Choroid plexus epithelial cell (primary cell): ENCODE measurements at places on chromosomes 3 and 15.

GRCh38 chr3:69052472-69052898, 352 bp upstream of the TMF1 start:
- DNase-seq, result no peak

DNA sequence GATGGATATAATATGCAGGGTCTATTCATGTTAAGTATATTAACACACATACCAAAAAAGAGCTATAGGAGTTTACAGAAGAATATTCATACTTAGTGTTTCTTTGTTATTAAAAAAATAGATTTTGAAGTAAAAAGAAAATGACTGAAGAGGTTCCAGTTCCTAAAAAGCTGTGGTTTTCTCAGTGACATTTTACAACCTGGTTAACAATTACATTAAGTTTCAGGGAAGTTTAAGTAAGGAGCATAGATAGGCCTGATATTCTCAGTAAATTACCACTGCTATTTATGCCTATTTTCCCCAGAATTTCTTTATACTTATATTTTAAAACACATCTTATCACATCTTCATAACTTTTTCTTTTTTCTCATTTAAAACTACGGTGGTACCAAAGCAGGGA, 43.6 kb upstream of the SPTSSB start:
- no peak for DNase-seq

GRCh38 chr3:129263161-129263910, 13.9 kb downstream of the COPG1 start:
- no peak for DNase-seq

DNA sequence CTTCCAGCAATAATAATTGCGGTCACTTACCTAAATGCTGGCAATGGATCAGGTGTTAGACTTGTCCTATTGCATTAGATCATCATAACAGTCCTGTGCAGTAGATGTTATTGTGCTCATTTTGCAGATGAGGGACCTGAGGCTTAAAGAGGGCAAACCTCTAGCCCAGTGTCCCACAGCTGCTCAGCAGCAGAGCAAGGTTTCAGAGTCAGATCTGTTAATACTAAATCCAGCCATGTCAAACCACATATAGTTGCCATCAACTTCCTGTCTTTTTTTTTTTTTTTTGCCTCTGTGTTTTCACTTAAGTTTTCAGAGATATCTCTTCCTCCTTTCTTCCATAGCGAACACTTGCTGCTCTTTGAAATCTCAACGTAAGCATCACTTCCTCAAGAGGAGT, 12.1 kb downstream of the FEZF2 start:
- no peak for DNase-seq

DNA sequence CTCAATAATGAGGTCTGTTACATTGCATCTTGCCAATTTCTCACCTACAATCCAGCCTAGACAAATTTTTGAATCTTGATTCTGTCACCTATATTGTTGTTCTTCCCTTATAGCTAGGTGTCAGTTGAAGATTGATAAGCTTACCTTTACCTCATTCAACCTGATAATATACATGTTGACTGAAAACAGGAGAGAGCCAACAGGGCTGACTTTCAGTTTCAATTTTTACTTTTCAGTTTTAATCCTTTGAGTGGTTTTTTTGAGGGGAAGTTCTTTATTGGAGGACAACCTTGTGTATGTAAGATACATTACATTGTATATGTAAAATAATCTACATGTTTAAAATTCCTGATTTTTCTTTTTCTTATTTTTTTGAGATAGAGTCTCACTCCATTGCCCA, 5.8 kb downstream of the ATP13A5 start:
- no peak for DNase-seq
